ENCODE measurements at places on chromosomes 12 and 14. TPM values are rescaled to one million over a fixed set of nuclear protein-coding genes. Genes with fewer than 3 reads are reported as not detected.

DNA sequence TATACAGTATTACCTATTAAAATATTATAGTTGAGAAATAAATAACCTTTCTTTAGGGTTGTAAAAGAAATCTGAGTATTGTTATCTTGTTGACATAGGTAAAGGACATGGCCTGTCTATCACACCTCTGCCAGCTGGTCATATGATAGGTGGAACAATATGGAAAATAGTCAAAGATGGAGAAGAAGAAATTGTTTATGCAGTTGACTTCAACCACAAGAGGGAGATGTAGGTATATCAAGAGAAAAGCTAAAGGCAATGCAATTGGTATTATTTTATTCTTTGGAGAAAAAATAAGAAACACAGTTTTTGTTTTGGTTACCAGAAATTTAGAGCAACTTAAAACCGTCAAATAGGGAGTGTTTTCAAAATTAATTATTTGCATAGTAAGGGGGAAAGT lies 13.5 kb downstream of the CPSF2 start:
- H3K27ac ChIP-seq: no peak overlapping the region
- H3K36me3 ChIP-seq: peaks cover 92% of the 10 kb centered on the region
- no peaks in the 10 kb centered on the region for H3K4me1 ChIP-seq
- H3K4me3 ChIP-seq: no peak overlapping the region
- H3K27me3 ChIP-seq: no peaks in the 10 kb centered on the region

APOF gene
- total RNA-seq: not detected

KRT71 gene
- not detected for total RNA-seq

DNA sequence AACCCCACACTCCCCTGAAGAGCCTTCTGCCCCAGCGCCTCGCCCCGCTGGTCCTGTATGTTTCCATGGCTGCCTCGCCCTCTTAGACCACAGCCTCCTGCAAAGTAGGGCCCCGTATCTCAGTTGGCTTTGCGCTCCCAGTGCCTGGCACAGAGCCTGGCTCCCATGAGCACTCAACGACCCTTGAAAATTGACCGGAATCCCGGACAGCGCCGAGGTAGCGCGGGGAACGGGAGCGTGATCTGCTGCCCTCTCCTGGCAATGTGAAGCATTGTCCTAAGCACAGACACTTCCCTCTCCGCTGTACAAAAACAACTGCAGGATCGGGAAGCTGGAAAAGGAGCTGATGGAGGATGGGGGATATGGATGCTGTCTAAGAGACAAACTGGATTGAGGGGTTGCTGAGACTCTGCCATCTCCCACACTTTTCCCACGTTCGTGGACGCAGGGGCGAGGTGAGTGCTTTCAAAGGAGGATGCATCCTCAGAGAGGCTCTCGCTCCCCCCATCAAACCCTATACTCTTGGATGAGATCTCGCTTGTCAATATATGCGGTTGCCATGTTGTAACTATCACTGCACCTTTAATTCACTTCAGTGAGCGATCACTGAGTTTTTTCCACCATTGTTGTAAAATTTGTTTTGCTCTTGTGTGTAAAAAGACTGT lies 10.7 kb upstream of the FKBP4 start:
- H3K36me3 ChIP-seq: no peaks in the 10 kb centered on the region
- no peaks in the 10 kb centered on the region for H3K27me3 ChIP-seq
- peak; percentile 67 for DNase-seq
- peak overlapping the region; percentile 20 for H3K4me3 ChIP-seq
- H3K4me1 ChIP-seq: peaks cover 8% of the 10 kb centered on the region
- no peak overlapping the region for H3K27ac ChIP-seq

- H3K4me1 ChIP-seq: peaks cover 15% of the 10 kb centered on the region
- peak; percentile 79 for DNase-seq
- peak overlapping the region; percentile 47 for H3K4me3 ChIP-seq
- H3K27me3 ChIP-seq: peaks cover 8% of the 10 kb centered on the region
- H3K36me3 ChIP-seq: no peaks in the 10 kb centered on the region
Observed at GRCh38 chr14:105411017-105411941, 8.3 kb upstream of the MTA1 start.

GRCh38 chr14:54606178-54606577 lies 39.2 kb downstream of the SAMD4A start:
- no peaks in the 10 kb centered on the region for H3K4me1 ChIP-seq
- no peak overlapping the region for H3K4me3 ChIP-seq
- DNase-seq: no peak
- no peaks in the 10 kb centered on the region for H3K36me3 ChIP-seq

- no peaks in the 10 kb centered on the region for H3K27me3 ChIP-seq
- no peaks in the 10 kb centered on the region for H3K4me1 ChIP-seq
- DNase-seq: peak; percentile 62
- no peak overlapping the region for H3K27ac ChIP-seq
- H3K36me3 ChIP-seq: no peaks in the 10 kb centered on the region
- no peak overlapping the region for H3K4me3 ChIP-seq
Observed at GRCh38 chr12:59858508-59859170, 262.8 kb downstream of the SLC16A7 start.

GRCh38 chr12:118164798-118165486 lies 29.0 kb downstream of the PEBP1 start:
- no peak overlapping the region for H3K27ac ChIP-seq
- no peak for DNase-seq
- no peaks in the 10 kb centered on the region for H3K27me3 ChIP-seq
- no peaks in the 10 kb centered on the region for H3K36me3 ChIP-seq
- no peak overlapping the region for H3K4me3 ChIP-seq

DNA sequence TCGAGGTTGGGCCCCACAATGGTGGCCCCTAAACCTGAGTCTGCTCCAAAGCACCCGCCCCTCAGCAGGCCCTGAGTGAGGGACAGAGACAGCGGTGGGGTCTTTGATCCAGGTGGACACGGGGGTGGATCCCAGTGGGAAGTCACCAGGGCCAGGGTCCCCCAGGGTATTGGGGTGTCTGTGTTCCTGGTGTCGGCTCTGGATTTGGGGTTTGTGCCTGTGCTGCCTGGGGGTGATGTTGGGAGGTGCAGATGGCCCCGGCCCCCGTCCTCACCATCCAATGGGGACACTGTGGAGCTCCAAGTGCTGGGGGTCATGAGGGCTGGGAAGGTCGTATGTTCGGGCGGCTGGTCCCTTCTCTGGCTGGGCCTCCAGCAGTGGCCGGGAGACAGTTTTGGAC lies 354.2 kb downstream of the TMEM121 start:
- H3K4me3 ChIP-seq: no peak overlapping the region
- no peaks in the 10 kb centered on the region for H3K27me3 ChIP-seq
- no peaks in the 10 kb centered on the region for H3K36me3 ChIP-seq
- no peak overlapping the region for H3K27ac ChIP-seq
- no peaks in the 10 kb centered on the region for H3K4me1 ChIP-seq

DNA sequence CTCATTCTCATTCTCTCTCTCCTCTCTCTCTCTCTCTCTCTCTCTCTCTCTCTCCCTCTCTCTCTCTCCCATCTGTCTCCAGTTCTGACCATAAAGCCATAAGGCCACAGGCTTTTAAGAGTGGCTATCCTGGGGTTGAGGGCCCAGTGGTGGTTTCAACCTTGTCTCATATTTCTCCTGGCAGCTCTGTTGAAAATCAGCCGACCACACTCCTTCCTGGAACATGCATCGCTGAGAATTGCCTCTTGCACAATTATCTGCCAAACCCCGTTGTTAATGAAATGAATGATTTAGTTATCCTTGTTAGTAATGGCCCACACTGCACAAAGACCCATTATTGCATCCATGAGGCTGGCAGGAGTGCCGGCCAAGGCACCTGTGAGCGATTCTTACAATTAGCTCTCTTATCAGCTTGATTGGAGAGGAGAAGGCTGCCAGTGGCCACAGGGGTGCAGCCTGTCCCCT lies 30.4 kb upstream of the KCNA5 start:
- H3K4me1 ChIP-seq: no peaks in the 10 kb centered on the region
- H3K36me3 ChIP-seq: no peaks in the 10 kb centered on the region
- no peak overlapping the region for H3K4me3 ChIP-seq
- H3K27ac ChIP-seq: no peak overlapping the region
- no peak for DNase-seq

KLHDC2 gene
- total RNA-seq: 135 TPM

LMNTD1 gene
- not detected for total RNA-seq
